ENCODE measurements at places on chromosomes 3 and 15.

- no peak for DNase-seq
Measured at GRCh38 chr15:47725906-47726305, 8.6 kb downstream of the SEMA6D start.

GRCh38 chr3:11558411-11558903, 85.3 kb downstream of the VGLL4 start:
- DNase-seq = no peak

- DNase-seq = no peak
Measured at GRCh38 chr3:31882895-31883294, 98.2 kb downstream of the OSBPL10 start.

GRCh38 chr3:101010296-101010695, 17.1 kb upstream of the ABI3BP start:
- peak; percentile 87 for DNase-seq

DNA sequence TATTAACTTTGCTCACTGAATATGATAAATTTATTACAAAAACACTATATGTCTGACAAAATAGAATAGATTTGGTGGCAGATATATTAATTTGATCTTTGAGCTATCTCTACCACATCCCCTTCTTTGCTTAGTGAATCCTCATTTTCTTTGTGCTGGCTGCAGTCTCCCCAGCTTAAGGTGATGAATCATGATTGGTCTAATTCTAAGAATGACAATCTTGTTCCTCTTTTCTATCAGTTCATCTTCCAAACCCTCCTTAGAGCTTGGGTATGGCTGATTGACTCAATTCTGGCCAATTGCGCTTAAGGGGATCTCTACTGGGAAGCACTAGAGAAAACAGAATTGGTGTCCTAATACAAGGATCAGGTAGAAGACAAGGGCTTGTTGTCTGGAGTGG, 309.6 kb upstream of the GOLIM4 start:
- DNase-seq = no peak

GRCh38 chr3:58202917-58203360, 7.8 kb downstream of the DNASE1L3 start:
- no peak for DNase-seq

GRCh38 chr15:37794947-37795346, 139.5 kb upstream of the TMCO5A start:
- DNase-seq = no peak

GRCh38 chr3:51350751-51351150, 34.3 kb upstream of the MANF start:
- DNase-seq = no peak

DNA sequence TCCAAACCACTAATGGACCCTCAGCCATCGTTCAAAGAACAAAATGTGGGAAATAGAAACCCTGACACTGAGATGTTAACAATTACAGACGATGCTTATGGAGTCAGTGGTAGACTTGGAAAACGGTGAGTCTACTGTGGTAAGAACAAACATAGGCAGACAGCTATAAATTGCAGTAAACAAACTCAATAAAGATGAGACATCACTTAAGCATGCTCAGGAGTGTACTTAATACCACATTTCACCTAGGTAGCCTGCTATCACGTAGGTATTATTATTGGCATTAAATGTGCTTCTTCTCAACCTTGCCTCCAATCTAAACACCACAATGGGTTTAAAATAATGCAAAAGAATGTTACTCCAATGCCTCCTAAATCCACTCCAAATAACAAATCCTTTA, 2.5 kb downstream of the OSBPL10 start:
- DNase-seq = no peak

DNA sequence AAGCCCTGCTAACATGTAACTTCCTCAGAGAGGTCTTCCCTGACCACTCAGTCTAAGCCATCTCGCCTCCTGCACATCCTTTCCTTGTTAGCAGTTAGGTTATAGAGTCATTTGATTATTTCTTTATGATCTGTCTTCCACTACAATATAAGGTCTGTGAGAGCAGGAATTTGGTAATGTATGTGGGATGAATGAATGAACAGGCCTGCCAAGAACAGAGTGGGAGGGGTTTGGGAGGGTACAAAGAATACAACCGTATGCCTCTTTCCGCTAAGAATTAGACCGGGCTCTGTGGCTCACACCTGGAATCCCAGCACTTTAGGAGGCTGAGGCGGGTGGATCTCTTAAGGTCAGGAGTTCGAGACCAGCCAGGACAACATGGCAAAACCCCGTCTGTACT, 32.4 kb upstream of the MYO1E start:
- no peak for DNase-seq

- DNase-seq = no peak
Measured at GRCh38 chr3:116019254-116019763, 396.0 kb downstream of the GAP43 start.

GRCh38 chr3:53328746-53329145, 18.6 kb downstream of the DCP1A start:
- no peak for DNase-seq

DNA sequence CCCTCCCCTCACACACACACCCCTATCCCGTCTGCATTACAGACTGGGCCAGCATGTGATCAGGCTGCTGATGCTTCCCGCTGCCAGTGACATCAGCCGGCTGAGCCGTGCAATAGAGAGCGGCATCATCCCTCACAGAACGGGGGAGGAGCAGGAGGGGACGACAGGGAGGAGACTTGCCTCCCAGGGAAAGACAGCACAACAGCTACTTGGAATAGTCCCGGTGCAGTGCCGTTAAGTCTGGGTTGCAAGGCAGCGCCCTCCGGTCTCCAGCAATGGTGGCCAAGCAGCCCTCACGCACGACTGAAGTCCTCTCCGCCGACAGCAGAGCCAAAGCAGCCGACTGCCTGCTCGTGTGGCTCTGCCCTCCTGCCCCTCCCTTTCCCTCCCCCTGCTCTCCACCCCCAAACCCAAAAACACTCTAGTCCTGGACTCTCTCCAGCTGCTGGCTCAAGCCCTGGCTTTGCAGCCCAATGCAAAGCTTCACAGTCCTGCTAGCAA, 31.5 kb upstream of the RPS17 start:
- peak; percentile 45 for DNase-seq

DNA sequence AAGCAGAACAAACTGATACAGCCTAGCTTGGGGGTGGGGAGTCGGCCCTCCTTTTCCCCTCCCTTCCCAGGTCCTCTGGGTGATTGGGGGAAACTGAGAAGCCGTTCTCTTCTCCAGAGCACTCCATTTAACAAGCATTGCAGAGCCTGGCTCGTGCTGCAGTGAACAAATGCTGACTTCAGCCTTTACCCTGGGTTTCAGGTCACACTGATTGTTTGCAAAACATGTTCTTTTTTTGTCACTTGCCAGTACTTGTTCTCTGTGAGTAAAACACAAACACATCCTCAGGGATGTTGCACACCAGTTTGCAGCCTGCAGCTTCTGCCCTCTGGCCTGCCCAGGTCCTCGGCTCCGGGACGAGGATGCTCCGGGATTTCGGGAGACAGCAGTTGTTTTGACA, 132.8 kb downstream of the PGPEP1L start:
- no peak for DNase-seq

- DNase-seq = no peak
Measured at GRCh38 chr3:31370681-31371080, 162.0 kb upstream of the STT3B start.

GRCh38 chr15:67504796-67505195, 16.1 kb upstream of the C15orf61 start:
- DNase-seq = peak; percentile 86

DNA sequence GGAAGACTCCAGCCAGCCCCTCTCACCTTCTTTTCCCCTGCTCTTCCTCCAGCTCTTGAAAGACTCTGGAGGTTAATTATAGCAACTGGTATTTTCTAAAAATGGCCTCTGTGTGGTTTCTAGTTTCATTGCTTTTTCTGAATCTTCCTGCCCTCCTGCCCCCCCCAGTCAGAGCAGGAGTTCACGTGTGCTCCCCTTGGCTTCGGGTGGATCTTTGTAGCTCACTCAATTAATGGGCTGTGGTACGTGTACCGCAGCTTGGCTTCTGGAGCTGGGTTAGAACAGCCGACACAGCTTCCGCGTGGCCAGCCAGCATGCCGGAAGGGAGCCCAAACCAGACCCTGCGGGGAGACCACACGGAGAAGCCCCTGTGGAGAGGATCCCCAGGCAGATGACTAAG, 31.5 kb downstream of the TM2D3 start:
- DNase-seq = no peak

GRCh38 chr15:71411538-71412482, 296.5 kb downstream of the THSD4 start:
- DNase-seq = peak; percentile 14

DNA sequence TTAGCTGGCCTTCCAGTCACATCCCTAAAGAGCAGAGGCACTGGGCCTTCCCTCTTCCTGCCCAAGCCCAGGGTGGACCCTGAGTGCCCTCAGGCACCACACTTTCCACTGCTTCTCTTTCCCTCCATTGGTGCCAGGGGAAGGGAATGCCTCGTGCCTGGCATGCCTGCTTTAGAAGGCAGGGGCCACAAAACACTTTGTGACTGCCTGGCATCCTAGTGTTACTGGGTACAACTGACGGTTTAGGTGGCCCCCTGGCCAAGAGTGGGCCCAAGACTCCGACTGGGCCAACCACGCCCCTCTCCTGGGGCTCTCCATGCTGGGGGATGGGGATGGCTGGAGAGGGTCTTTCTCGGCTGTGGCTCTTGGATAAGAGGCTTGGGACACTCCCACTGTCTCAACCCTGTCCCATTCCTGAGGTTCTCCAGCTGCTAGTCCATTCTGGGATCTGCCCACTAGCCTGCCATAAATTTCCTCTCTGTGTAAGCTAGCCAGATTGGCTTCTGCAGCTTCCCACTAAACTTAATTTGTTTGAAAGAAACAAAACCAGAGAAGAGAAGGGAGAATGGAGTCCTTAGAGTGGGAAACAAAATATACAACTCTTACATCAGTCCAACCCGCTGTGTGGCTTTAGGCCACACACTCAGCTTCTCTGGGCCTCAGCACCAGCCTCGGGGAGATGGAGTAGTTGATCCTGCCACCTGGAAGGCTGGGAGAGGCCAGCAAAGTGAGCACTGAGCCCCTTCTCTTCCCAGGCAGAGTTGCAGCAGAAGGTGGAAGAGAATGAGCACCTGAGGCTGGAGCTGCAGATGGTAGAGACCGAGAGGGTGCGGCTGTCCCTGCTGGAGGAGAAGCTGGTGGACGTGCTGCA, 24.1 kb upstream of the GP9 start:
- DNase-seq = no peak

DNA sequence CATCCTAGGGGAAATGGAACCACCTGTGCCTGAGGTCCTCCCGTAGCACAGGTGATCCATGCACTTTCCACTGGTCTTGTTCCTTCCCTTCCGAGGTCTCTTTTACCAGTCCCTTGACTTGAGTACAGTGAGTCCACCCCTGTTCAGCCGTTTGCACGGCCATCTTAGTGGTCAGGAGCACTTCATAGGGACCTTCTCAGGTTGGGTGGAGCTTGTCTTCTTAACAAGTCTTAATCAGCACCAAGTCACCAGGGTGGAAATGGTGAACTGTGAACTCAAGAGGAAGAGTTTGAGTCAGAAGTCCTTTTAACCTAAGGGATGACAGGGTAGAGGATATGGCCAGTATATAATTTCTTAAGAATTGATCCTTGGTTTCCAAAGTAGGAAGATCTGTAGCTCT, 21.4 kb downstream of the ARL8B start:
- DNase-seq = no peak

- DNase-seq = no peak
Measured at GRCh38 chr15:101482526-101483371, 6.8 kb downstream of the PCSK6 start.

- DNase-seq = no peak
Measured at GRCh38 chr3:168815946-168816345, 720.2 kb upstream of the GOLIM4 start.

- DNase-seq = no peak
Measured at GRCh38 chr3:69524816-69525215, 138.9 kb upstream of the FRMD4B start.

DNA sequence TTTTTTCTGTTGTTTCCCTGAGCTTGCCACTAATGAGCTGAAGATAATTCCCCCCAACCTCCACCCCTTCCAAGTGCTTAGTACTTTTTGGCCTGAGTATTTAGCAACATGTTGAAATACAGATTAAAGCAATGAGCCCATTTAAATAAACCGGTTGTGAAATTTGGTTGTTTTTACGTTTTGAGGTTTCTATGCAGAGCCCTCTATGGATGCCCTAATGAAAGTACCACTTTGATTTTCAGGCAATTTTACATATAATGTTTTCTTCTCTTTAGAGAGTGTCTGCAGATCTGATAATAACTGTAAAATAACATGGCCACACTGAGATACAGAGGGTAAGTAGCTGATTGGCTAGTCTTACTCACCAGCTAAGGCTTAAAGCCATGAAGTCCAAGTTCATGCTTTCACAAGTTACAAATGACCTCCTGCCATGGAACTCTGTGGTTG, 139.4 kb upstream of the SLC7A14 start:
- DNase-seq = no peak

GRCh38 chr3:88148651-88149050, 1.1 kb upstream of the C3orf38 start:
- no peak for DNase-seq

DNA sequence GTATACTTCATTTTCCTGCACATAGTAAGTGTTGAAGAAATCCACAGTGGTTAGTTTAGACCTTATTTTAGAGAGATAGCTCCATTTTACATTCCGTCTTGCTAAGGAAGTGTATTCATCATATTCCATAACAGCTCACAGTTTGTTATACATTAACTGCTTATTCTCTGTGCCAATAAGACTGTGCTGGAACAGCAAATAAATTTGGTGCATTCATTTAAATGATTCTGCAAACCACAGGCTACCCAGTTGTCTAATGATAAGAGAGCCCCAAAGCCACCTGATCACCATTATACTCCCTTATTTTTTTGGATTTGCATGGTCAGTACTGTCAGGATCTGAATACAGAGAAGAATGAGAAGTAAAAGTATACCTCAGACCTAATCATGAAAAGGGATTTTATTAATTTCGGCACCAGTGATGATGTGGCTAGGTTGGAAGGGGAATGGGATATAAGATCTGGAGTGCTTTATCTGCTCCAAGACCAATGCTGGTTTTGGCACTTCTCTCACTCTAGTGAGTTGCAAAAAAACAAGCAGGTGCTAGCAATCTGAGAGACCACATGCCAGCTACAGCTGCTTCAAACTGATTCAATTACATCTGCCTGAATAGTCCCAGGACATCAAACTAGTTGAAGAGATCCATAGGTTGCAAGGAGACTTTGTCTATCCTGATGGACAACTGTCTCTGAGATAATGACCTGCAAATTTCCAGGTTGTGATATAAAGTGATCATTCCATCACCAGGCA, 254.8 kb downstream of the ZBTB20 start:
- DNase-seq = no peak

DNA sequence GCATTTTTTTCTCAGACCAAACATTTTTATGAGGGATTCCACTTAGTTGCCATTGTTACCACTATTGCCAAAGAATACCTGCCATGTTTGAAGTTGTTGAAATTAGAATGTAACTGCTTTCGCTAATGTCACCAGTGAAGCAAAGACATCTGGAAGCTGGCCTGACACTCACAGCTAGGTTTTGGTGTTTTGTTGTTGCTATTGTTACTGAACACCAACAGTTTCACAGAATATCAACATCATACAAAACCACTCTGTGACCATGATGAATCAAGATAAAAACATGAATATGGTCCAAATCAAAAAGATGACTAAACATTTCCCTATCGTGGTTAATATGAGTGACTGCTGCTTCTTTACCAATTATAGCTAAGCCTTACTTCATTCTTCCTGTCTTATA, 6.9 kb upstream of the CFAP20DC start:
- peak; percentile 55 for DNase-seq

Measured in AG09309 (cell line).